Testis (tissue), 5 donors: ENCODE measurements at places on chromosomes 16 and 17. TPM values are rescaled to one million over a fixed set of nuclear protein-coding genes. Genes with fewer than 3 reads are reported as not detected.

Gene RTN4RL1
- 1.8 TPM for polyA plus RNA-seq

Gene ARSG
- polyA plus RNA-seq, result 7.4 TPM

Gene RCVRN
- 0.32 TPM for polyA plus RNA-seq

Gene CDK3
- 15.0 TPM for polyA plus RNA-seq

Gene KRT24
- not detected for polyA plus RNA-seq

Gene TBC1D3I
- 13.1 TPM for polyA plus RNA-seq

Gene NHLRC4
- polyA plus RNA-seq, result 3.0 TPM
